ENCODE measurements at places on chromosomes 4 and X.

DNA sequence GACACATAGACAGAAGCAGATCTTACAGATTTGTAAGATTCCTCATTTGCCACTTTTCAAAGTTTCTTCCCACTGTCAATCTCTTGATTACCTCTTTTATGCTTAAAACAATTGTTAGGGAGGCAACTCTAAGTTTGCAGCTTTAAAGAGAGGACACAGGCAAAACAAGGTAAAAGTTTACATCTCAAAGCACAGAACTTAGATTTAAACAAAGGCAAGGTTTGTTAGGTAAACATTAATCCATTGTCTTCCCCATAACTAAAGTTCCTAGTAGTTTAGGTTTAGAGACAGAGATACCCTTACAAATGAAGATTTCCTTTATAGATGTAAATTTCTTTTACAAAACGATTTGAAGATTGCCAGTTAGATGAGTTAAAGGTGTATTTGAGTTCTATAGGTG lies 176.9 kb downstream of the AASDH start:
- no peak for DNase-seq

DNA sequence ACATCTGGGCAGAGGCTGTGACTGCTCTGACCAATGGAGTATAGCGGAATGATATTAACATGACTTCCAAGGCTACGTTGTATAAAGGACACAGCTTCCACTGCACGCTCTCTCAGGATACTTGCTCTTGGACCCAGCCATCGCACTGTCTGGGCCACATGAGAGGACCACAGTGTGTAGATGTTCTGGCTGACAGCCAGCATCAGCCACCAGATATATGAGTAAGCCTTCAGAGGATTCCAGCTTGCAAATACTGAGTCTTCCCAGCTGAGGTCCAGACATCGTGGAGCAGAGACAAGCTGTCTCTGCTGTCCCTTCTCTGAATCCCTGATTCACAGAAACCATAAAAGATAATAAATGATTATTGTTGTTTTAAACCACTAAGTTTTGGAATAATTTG lies 146.8 kb upstream of the USP9X start:
- DNase-seq: no peak

DNA sequence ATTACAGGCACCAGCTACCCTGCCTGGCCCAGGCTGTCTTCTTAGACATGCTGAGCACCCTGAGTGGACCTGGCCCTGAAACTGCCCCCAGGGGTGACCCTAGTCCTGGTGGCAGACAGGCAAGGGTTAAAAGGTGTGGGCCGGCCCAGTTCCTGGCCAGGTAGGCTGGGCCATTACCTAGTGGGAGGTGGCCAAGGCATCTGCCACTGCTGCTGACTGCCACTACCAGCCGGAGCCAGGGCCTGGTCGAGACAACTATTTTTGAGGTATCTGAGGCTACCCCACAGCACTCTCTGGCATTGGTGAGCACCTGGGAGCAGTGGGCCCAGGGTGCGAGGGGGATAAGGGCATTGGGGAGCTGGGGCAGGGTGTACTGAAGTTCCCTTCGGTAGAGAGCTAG lies at the start of gene CCDC120:
Gene CCDC120, plus strand, starts transcription at position 206 of the 400 bp plus-strand sequence. CDS start 3,043 bp downstream, outside the sequence.
- DNase-seq: no peak

DNA sequence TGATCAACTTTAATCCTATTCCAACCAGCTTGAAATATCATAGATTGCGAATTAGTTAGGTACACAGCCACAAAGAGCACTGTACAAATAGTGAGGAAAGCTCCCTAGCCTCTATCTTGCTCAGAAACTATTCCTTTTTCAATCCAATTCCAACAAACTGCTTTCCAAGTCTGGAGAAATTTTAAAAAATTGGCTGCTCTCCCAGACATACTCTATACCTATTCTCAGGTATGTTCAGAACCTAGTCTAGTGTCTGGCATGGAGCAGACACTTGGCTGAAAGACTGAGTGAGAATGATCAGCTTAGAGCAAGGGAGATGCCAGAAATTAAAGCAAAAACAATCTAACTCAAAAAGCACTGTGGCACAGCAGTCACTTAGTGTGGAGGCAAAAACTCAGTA lies 105.9 kb downstream of the SLC10A7 start:
- no peak for DNase-seq

GRCh38 chr4:76898949-76899645 lies 1.2 kb upstream of the SOWAHB start:
- no peak for DNase-seq

DNA sequence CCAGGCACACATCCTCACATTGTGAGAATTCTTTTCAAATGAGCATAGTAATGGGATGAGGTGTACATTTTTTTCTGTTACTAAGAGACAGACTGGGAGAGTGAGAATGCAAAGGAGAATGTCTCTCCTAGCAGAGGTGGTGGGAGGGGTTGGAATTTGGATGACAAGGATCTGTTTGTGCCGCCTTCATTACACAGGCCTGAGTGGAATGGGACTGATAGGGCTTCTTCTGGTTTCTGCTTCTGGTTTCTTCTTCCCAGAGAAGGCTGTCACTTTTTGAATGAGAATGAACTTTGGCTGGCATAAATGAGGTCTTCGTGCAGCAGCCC lies 55.4 kb downstream of the C4orf51 start:
- DNase-seq: no peak

DNA sequence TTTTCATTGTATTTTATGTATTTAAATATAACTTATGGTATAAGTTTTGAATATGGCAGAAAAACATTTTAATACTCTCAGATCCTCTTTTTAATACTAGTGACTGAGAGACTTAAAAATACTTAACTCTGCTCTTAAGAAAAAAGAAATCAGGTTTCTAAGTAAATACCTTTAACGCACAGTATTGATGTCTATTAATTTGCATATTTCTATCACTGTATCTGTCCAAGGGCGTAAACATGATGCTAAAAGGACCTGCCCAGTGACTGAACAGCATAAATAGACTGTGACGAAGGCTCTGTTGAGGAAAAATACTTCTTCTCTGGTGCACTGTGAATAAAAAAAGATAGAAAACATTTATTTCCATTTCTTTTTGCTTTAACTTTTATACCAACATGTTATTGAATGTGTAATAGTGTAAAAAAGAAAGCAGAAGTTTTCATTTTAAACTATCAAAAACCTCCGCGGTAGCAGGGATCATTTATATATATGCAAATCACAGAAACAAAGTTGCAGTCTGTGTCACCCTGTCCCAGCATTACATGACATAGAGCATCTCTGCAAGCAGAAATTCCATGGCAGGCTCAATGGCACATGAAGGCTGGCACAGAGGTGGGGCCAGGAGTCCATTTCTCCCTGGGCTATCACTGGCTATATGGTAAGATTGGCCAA lies 75.4 kb downstream of the ZAR1 start:
- DNase-seq: no peak
